ENCODE measurements at places on chromosomes 12 and 14.

DNA sequence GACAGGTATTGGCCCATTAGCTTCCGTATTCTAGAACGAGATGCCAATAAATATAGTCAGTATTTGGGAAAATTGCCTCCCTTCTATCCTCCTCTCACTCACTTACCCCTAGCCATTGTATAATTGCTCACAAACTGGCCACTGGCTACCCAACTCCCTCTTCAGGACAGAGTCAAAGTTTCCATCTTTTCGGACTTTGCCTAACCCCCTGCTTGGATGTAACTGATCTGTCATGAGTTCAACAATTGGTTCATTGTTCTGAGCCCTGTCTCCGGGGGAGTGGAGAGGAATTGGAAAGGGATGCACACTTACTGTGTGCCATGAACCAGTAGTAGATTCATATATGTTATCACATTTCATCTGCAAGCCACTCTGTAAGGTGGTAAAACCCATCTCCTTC, 12.2 kb downstream of the MYRFL start:
- DNase-seq: no peak

GRCh38 chr14:50999726-51000125, 55.4 kb upstream of the PYGL start:
- no peak for DNase-seq

DNA sequence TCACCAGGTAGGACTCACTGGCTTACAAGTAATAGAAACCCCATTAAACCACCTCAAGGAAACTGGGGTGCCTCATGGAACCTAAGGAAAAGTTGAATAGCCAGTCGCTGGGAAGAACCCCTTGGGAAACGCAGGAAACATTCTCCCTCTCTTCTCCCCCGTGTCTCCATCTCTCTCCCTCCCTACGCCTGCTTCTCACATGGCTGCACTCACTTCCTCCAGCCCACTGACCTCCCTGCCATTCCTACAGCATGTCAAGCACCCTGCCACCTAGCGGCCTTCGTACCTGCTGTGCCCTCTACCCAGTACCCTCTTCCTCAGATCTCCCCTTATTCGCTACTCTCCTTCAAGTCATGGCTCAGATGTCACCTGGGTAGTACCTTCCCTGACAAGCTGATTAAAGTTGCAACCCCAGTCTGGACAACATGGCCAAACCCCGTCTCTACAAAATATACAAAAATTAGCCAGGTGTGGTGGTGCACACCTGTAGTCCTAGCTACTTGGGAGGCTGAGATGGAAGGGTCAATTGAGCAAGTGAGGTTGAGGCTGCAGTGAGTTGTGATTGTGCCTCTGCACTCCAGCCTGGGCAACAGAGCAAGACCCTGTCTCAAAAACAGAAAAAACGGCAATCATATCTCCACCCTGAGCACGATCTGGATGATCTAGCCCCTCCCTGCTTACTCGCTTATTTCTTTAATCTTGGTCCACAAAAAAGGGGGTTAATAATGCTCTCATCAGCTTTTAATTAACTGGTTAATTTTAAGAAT, 6.4 kb upstream of the DTX1 start:
- DNase-seq: no peak

DNA sequence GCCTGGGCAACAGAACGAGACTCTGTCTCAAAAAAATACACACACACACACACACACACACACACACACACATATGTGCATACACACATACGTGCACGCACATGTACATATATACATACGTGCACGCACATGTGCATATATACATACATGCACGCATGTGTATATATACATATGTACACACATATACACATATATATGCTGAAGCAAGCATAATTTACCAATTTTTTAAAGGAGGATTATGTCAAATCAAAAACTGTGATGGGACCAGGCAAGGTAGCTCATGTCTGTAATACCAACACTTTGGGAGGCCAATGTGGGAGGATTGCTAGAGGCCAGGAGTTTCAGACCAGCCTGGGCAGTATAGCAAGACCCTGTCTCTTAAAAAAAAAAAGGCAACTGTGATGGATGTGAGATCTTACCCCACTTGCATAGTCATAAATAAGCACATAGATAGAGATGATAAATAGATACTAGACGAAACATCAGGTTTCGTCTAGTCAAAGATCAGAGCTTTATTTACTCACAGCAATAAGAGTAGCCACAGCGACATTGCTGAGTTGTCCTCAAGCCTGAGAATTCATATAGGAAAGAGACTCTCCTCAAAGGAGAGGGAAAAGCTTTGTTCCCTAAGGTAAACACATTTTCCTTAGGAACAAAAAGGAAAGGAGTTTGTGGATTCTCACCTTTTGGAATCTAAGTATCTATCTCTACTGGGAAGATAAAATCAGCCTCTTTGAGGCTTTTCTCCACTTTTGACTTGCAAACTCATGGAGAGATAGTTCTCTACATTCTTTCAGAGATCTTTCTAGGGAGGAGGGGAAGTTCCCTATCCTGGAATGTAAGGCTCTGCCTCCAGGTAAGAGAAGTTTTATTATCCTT, 74.7 kb upstream of the AMN1 start:
- no peak for DNase-seq

GRCh38 chr14:105374389-105374788, 23.9 kb upstream of the TEX22 start:
- no peak for DNase-seq

All from stimulated activated CD8-positive, alpha-beta memory T cell treated with anti-CD3 and anti-CD28 coated beads, Interleukin-7, amount 100 ng/mL, for 48 hours (primary cell).